Osteoblast (primary cell): ENCODE measurements at places on chromosomes 4 and X.

GRCh38 chrX:45266456-45266855 is 65.8 kb upstream of the DIPK2B start:
- DNase-seq = peak; percentile 1

GRCh38 chr4:98539299-98539698 is 119.1 kb downstream of the TSPAN5 start:
- DNase-seq = no peak

DNA sequence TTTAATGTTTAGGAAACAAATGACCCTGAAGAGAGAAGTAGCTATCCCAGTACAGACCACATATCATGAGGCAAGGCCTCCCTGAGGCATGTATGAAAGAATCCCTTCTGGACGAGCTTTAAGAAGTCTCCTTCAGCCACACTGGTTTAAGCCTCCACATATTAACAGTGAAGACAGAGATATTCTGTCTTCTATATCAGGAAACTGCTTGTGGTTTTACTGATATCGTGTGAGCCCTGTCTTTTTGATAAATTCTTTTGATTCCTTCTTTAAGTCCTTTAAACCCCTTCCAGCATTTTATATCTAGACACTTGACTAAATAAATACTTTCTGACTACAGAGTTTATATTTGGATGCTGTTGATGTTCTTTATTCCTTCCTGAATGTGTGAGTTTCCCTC is 45.9 kb upstream of the GPC4 start:
- no peak for DNase-seq

DNA sequence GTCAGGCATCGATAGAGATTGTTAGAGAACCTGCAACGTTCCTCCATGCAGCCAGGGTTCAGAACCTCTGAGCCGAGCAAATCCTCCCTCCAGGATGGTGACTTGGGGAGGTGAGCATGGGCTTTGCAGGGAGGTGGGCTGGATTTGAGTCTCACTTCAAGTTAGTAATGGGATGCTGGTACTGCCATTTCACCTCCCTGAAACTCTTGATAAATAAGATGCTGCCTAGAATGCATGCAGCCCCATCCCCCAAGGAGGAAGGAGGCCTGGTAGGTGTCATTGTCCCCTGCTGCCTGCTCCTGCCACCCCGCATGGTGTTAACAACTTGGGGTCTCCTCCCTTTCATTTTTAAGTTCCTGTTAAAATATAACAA is 35.7 kb upstream of the SLC2A9 start:
- no peak for DNase-seq

GRCh38 chr4:43763029-43763610 is 685.5 kb downstream of the KCTD8 start:
- DNase-seq = no peak
